IMR-90 (cell line): ENCODE measurements at places on chromosomes 13 and 19.

DNA sequence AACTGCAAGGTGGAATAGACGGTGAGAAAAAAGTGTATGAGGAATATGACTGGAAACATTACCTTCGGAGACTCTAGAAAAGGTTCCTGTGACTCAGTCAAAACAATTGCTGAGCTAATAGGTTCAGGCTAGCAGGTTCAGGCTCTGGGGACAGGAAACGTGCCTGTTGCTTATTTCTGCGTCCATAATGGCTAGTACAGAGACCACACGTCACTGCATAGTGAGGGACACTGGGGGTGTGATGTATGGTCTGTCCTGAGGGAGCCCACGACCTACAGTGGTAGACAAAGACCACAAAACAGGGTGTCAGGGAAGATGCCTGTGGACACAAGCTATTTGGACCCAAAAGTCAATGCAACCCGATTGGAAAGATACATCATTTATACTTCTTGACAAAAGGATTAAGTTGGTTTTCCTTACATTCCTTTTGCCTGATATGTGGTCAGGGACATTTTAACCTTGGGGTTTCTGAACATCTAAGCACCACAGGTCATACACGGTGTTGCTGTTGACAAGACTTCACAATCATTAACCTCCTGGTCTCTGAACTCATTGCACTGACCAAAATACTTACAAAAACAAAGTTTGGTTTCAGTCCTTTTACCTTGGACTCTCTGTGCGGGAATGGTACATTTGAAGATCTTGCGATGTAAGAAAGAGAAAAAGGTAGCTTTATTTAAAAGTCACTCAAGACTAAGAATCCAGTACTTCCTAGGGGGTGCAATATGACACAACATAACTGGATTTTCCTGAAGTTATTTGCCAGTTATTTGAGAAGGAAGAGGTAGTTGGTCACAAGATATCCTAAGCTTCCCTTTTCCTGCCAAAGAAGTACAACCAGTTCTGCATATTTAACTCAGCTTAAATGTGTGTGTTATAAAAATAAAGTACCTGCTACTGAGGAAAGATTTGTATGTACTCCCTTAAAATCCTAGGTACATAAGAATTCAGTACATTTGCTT lies 20.0 kb downstream of the CRYL1 start:
- 0 out of 2 replicates have a peak, but pooled peaks cover 2% of the 10 kb centered on the region for H3K36me3 ChIP-seq
- DNase-seq: no peak
- no peak overlapping the region for H3K4me3 ChIP-seq
- H3K27me3 ChIP-seq: no peaks in the 10 kb centered on the region

GRCh38 chr13:75225288-75226032 lies 256.5 kb downstream of the TBC1D4 start:
- H3K27ac ChIP-seq: no peak overlapping the region
- no peak overlapping the region for H3K4me3 ChIP-seq
- no peaks in the 10 kb centered on the region for H3K36me3 ChIP-seq
- H3K4me1 ChIP-seq: no peaks in the 10 kb centered on the region; the same call in 1 of the 2 replicates
- H3K27me3 ChIP-seq: peaks cover 2% of the 10 kb centered on the region; the same call in 1 of the 2 replicates

- H3K27me3 ChIP-seq: no peaks in the 10 kb centered on the region
- H3K4me1 ChIP-seq: no peaks in the 10 kb centered on the region
- H3K4me3 ChIP-seq: no peak overlapping the region
- H3K36me3 ChIP-seq: peaks cover 11% of the 10 kb centered on the region
Observed at GRCh38 chr19:43584484-43584883, 8.9 kb downstream of the PINLYP start.

DNA sequence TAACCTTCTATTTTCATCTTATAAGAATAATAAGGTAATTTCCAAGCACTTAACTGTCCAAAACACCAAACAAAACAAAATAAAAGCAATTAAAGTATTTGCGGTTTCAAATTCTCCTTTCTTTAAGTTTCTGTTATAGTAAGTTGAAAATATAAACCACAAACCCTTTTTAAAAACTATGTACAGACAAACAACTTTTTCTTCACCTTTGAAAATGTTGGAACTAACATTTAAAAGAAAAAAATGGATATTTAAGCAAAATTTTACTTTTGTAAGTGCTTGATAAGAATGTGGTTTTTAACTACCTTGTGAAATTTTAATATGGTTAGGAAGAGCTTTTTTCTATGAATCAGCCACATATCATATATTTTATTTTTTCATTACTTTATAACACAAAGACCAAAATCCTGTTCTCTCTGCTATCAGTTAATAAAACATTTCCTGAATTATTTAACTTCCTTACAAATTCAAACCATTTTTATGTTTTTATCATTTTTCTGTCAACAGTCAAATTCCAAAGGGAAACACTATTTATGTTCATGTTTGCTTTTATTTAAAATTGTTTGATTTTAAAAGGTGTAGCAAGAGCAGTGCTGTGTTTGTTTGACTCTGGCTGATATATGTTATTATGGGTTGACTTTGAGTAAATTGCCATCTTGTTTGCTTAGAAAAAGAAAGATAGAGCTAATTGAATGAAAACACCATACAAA lies 554.1 kb upstream of the KLHL1 start:
- H3K4me1 ChIP-seq: no peaks in the 10 kb centered on the region
- no peak for DNase-seq
- no peaks in the 10 kb centered on the region for H3K36me3 ChIP-seq
- no peak overlapping the region for H3K4me3 ChIP-seq
- no peak overlapping the region for H3K27ac ChIP-seq

- no peak overlapping the region for H3K4me3 ChIP-seq
- H3K27ac ChIP-seq: no peak overlapping the region
- peak; percentile 41 for DNase-seq
- H3K4me1 ChIP-seq: peaks cover 5% of the 10 kb centered on the region
- peaks cover 2% of the 10 kb centered on the region for H3K36me3 ChIP-seq
- H3K27me3 ChIP-seq: no peaks in the 10 kb centered on the region
Observed at GRCh38 chr13:27636589-27637288, 15.0 kb downstream of the POLR1D start.

GRCh38 chr13:37919329-37919880 lies 49.8 kb upstream of the TRPC4 start:
- no peaks in the 10 kb centered on the region for H3K4me1 ChIP-seq
- no peak overlapping the region for H3K4me3 ChIP-seq
- no peaks in the 10 kb centered on the region; the same call in 1 of the 2 replicates for H3K36me3 ChIP-seq
- DNase-seq: no peak
- H3K27ac ChIP-seq: no peak overlapping the region

GRCh38 chr13:102169471-102170015 lies 232.3 kb downstream of the FGF14 start:
- no peak overlapping the region for H3K4me3 ChIP-seq
- no peak for DNase-seq
- H3K4me1 ChIP-seq: no peaks in the 10 kb centered on the region
- H3K27me3 ChIP-seq: no peaks in the 10 kb centered on the region
- no peaks in the 10 kb centered on the region for H3K36me3 ChIP-seq

DNA sequence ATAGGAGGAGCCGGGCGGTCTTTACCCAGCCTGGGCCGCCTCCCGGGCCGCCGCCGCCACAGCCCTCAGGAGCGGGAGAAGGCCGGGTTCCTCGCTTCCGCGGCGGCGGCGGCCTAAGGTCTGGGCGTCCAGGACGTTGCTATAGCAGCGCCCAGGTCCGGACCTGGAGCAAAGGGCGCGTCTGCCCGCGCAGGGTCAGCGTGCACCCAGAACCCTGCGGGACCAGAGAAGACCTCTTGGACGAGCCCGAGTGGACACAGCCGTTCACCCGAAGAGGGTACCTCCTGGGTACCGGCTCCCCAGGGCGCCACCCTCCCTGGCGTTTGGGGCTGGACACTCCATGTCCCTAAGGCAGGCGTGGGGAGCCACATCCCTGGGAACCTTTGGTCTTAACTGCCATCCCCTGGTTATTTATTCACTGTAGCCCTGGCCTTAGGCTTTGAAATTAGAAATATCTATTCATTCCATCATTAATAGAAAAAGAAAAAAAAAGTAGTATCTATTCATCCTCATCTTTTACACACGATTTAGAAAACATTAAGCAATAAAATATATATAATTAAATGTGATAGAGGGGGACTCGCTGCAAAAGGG lies 2.4 kb downstream of the DZIP1 start:
- peak; percentile 43 for DNase-seq
- peaks cover 10% of the 10 kb centered on the region for H3K4me1 ChIP-seq
- no peaks in the 10 kb centered on the region for H3K27me3 ChIP-seq

DNA sequence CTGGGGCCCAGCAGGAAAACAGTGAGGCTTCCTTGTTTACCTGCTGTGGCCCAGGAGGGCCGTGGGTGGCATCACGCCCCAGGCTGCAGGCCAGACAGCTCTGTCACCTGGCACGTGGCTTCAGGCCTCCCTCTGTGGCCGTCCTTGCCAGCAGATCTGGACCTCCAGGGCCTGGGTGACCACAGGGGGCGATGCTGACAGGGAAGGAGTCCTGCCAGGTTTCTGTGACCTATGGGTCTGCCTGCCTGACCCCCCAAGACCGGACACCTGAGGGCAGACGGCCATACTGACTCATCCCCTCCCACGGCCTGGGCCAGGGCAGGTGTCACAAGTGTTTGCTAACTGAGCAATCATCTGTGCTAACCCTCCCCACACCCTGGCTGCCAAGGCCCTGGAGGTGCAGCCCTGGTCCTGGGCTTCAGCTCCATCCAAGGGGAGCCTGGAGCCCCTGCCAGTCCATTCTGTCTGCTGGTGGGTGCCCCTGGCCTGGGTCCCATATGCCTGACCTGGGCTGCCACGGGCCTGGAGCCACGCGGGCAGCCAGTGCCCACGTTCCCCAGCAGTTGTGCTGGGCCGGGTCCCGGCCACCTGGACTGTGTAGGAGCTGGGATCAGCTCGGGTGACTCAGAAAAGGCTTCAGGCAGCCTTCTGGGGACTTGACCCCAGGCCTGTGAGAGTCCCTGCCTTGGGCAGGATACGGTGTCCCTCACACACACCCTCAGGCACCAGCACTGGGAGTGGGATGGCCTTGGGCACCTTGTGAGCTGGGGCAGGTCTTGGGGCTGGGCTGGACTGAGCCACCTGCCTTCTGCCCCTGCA lies 3.7 kb downstream of the CDC34 start:
- no peaks in the 10 kb centered on the region for H3K27me3 ChIP-seq
- no peak overlapping the region for H3K4me3 ChIP-seq
- H3K36me3 ChIP-seq: peaks cover 39% of the 10 kb centered on the region
- no peak for DNase-seq
- H3K4me1 ChIP-seq: peaks cover 8% of the 10 kb centered on the region
- H3K27ac ChIP-seq: no peak overlapping the region

GRCh38 chr19:38813323-38813722 lies 578 bp upstream of the LGALS4 start:
- no peak overlapping the region for H3K27ac ChIP-seq
- peaks cover 28% of the 10 kb centered on the region for H3K36me3 ChIP-seq
- no peak overlapping the region for H3K4me3 ChIP-seq

- H3K4me3 ChIP-seq: no peak overlapping the region
- H3K27ac ChIP-seq: no peak overlapping the region
- 0 out of 2 replicates have a peak, but pooled peaks cover 2% of the 10 kb centered on the region for H3K4me1 ChIP-seq
- H3K36me3 ChIP-seq: no peaks in the 10 kb centered on the region
- H3K27me3 ChIP-seq: no peaks in the 10 kb centered on the region
Observed at GRCh38 chr13:36382030-36382429, 35.8 kb upstream of the SPART start.

DNA sequence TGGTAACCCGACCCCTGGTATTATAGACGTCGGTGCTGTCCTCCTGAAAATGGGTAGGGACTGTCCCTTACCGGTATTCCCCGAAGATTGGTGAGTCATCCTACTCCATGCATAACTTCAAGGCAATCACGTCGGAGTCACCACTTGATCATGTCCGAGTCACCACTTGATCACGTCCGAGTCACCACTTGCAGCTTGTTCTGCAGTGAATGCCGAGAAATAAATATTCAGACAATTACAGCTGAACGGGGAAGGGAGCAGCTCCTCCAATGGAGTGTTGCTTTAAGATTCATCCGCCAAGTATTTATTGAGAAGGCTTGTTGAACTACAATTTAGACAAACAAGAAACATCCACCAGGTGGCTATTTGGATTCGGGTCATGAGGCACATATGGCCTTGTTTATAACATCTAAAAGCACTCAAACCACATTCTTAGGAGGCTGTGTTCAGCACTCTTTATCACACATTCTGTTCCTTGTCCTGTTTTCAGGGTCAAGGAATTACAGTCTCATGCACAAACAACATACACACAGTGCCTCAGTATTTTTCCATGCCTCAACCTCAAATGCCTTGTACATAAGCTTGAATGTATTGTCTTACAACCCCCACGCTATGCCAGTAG lies 43.1 kb downstream of the ZNF726 start:
- H3K27ac ChIP-seq: no peak overlapping the region
- no peaks in the 10 kb centered on the region for H3K27me3 ChIP-seq
- H3K4me3 ChIP-seq: no peak overlapping the region
- no peaks in the 10 kb centered on the region for H3K36me3 ChIP-seq
- H3K4me1 ChIP-seq: no peaks in the 10 kb centered on the region

DNA sequence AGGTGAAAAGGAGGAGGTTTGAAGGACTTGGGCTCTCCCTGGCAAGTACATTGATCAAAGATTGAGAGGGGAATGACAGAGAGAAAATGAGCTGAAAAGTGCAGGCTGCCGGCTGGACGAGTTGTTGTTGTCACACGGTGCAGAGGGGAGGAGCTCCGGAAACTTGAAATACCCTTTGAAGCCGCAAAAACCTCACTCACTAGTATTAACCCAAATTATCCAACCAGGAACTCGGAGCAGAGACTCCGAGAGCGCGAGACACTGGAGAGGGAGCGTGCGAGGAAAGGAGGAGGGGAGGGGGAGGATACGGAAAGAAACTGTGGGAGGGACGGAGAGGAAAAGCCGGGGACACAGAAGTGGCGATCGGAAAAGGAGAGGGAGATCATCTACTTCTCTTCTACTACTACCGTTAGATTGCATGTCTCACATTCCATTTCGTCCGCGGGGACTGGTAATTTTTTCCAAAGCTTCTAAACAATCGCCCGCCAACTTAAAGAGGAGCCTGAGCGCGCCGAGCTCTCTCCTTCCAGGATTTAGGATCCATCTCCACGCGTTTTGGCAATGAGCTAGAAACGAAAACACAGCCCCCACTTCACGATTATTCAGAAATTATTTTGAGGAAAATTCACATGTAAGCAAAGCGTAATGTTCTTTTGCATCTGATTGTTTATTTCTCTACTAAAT lies at the start of gene DACH1:
Gene DACH1 (minus strand): TSS at position 74 of the 684 bp plus-strand sequence.
- H3K4me3 ChIP-seq: peak within 1 kb of the TSS; percentile 42
- H3K27ac ChIP-seq: no peak within 1 kb of the TSS
- H3K27me3 ChIP-seq: peaks cover 29% of the 10 kb centered on the region
- no peaks in the 10 kb centered on the region for H3K4me1 ChIP-seq
